ENCODE measurements at places on chromosomes 12 and 14. TPM values are rescaled to one million over a fixed set of nuclear protein-coding genes. Genes with fewer than 3 reads are reported as not detected.

Gene GPR65
- 0.62 TPM for polyA plus RNA-seq

Gene PPP1R1A
- polyA plus RNA-seq = 217 TPM

Gene DUSP6
- polyA plus RNA-seq = 35.3 TPM

DNA sequence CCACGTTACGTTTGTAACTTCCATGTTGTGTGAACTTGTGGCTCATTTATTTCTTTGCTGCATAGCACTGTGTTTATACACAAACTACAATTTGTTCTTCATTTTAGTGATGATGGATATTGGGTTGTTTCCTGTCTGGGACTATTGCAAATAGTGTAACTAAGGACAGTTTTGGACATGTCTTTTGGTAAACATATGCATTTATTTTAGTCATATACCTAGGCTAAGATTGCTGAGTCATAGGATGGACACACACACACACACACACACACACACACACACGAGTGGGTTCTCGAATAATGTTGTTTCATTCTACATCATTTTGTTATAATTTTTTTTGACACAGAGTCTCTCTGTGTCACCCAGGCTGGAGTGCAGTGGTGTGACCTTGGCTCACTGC, 123.5 kb upstream of the CAND1 start:
- DNase-seq = no peak

GRCh38 chr12:20248646-20249045, 119.7 kb upstream of the PDE3A start:
- DNase-seq = no peak

DNA sequence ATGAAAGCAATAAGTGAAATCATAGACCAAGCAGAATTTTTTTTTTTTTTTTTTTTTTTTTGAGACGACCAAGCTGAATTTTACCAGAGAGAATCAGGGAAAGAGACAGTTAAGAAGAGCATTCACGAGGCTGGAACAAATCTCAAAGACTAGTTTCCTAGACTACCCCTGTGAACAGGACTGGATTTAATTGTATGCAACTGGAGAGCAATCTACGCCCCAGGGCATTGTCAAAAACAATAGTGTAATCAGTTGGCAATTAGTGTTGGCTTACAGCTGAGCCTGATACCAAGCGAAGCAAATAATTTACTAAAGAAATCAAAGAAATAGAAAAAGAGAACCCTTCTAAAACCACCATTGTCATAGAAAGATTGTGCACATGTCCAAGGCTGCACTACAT, 232.9 kb upstream of the CPNE8 start:
- no peak for DNase-seq

DNA sequence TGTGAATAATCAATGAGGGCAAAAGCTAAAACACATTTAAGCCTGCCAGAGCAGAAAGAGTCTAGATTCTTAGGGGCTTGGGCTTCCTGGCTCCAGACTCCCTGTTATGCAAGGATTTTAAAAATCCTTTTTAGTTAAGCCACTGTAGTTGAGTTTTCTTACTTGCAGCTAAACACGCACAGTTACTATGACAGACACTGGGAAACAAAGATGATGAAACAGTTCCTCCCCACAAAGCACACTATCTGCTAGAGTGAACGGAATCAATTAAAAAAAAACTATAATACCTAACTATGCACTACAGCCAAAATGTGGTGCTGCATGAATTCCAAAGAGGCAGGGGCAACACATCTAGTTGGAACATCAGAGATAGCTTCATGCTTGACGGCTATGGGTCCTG, 28.2 kb downstream of the RPS6KA5 start:
- no peak for DNase-seq

GRCh38 chr12:14390870-14391530, 25.5 kb downstream of the ATF7IP start:
- DNase-seq = no peak

DNA sequence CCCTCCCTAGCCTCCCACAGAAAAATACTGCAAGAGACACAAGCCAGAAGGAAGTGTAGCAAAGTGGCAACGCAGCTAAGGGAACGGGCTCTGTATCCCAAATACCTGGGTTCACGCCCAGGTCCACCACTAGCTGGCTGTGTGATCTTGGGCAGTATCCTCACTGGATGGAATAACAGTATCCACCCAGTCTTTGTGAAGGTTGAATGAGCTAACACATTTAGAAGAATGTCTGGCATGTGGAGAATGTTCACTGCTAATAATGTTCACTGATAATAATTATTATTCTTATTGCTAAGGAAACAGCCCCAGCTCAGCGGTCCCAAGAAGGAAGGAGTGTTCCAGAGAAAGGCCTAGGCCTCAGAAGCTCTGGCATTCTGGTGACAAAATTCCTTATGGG, 70.9 kb downstream of the VWF start:
- DNase-seq = peak; percentile 84

DNA sequence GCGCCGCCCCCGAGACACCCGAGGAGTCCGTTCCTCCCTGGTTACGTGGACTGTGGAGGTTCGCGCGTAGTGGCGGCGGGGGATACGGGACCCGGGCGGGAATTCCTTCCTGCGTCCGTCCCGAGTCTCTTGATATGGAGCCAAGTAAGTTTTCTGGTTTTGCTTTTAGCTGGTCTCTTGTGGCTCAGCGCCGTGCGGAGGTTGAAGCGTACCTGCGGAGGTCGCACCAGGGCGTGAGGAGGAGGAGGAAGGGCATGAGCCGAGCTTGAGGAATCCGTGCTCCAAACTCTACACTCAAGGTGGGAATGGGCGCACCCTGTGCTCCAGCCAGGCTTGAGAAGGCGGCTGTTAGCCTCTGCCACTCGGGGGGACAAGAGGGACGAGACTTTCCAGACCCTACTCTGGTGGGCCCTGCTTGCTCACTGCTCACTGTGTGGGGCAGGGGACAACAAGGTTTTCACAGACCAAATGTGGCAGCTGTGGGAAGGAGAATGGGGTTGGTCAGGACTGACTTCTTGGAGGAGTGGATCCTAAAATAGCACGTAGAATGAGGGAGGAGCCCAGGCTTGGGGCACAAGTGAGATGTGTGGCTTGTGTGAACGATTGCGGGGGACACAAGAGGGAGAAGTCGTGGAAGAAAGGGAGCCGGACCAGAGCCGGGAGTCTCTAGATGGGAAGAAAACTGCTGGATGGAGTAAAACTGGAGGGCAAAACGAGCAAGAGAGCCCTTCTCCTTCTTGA, 577 bp downstream of the ATG101 start:
- no peak for DNase-seq

- DNase-seq = peak; percentile 90
Measured at GRCh38 chr12:77324763-77325468, 259.5 kb upstream of the E2F7 start.

DNA sequence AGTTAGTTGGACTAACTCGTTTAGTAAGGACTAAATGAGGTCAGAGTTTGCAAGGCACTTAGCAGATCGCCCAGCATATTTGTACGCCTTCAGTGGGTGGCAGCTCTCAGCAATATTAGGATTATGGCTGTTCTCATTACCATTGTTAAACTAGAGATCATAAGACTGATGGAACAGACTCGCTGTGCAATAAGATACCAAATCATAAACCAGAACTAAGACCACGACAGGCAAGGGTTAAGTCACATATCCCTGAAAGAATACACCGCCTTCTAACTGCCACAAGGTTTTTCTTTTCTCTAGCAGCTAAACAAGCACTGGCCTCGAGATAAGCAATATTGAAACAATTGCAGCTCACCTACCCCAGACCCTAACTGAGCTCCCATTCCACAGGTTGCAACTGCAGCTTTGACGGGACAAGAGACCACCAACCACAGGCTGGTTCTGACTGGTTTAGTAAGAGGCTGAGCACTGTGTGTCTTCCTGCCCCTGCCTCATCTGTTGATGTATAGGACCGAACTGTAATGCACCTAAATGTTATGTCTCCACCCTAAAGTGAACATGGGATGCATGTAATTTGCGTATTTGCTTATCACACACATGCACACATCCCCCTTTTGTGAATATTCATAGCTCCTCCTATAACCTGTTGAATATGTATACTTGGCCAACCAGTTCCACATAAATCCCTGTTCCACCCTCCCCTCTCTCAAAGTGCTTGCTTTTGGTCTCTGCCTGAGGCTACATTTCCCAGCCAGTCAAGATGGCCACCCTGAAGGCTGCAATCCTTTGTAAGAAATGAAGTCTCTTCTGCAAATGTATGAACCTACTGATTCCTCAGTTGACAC, 153.2 kb downstream of the CALM1 start:
- no peak for DNase-seq

DNA sequence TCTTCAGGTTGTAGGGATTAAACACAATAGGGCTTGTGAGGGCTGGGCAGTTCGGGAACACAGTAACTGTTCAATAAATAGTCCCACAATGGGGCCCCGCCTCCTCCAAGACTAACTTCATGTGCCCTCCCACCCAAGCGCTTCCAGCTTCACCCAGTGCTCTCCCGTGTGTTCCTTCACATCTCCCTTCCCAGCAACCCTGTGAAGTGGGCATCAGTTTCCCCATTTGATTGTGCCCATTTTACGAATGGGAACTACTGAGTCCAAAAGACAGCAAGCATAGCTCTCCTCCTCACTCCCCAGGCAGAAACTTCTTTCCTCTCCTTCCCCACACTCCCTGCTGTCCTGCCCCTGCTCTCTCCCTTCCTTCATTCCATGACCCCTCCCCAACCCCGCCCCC, 6.2 kb upstream of the TRPV4 start:
- no peak for DNase-seq

GRCh38 chr14:71705460-71705859, 226.8 kb upstream of the RGS6 start:
- no peak for DNase-seq

- DNase-seq = peak; percentile 43
Measured at GRCh38 chr12:25482625-25483024, 70.5 kb downstream of the LMNTD1 start.

DNA sequence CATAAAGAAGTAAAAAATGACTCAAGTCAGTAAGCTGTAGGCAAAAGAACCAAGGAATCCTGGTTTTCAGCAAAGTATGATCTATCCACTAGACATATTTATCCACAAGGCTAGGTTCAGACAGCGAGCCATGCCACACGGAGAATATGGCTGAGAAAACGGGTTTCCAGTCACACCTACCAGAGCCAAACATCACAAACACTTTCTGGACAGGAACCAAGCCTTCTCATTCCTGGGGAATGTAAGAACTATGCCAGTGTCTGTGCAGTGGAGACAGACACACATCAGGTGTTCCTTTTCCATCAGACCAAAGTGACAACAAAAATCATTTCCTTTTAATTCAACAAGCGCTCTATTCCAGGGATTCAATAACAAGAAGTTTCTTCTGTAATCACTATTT, 41.1 kb downstream of the AREL1 start:
- no peak for DNase-seq

- no peak for DNase-seq
Measured at GRCh38 chr12:120267736-120268135, 2.2 kb upstream of the PXN start.
